ENCODE measurements at places on chromosomes 2 and 18.
A peak's percentile ranks its signal among the peaks of the same experiment; 100 is the strongest.

GRCh38 chr2:118269408-118270051 is 181.3 kb downstream of the INSIG2 start:
- no peak for DNase-seq

GRCh38 chr2:218230882-218231281 is 13.9 kb downstream of the ARPC2 start:
- peak; percentile 97 for DNase-seq

GRCh38 chr18:23885750-23886149 is 128.8 kb upstream of the TTC39C start:
- DNase-seq = peak; percentile 40

DNA sequence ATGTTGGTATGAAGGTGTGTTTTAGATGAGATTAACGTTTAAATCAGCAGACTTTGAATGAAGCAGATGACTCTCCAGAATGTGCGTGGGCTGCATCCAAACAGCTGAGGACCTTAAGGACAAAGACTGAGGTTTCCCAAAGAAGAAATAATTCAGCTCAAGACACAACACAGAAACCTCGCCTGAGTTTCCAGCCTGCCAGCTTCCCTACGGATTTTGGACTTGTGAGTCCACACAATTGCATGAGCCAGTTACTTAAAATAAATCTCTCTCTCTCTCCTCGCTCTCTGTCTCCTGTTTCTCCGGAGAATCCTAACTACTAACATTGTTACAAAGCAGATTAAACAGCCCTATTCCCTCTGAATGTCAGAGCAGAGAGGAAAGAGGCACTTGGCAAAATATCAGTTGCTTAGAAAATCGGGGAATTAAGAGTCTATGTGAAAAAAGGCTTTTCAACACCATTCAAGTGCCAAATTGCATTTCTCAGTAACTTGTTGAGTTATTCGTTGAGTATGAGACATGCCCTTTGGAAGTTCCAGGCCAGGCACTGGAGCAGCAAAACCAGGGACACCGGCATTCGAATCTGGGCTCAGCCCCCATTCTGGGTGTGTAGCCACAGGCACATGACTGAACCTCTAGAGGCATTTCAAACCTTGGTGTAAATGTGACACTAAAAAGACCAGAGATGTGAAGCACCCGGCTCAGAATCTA is 174.6 kb upstream of the PID1 start:
- DNase-seq = no peak

GRCh38 chr18:36295880-36296301 is 1.6 kb upstream of the FHOD3 start:
- no peak for DNase-seq

DNA sequence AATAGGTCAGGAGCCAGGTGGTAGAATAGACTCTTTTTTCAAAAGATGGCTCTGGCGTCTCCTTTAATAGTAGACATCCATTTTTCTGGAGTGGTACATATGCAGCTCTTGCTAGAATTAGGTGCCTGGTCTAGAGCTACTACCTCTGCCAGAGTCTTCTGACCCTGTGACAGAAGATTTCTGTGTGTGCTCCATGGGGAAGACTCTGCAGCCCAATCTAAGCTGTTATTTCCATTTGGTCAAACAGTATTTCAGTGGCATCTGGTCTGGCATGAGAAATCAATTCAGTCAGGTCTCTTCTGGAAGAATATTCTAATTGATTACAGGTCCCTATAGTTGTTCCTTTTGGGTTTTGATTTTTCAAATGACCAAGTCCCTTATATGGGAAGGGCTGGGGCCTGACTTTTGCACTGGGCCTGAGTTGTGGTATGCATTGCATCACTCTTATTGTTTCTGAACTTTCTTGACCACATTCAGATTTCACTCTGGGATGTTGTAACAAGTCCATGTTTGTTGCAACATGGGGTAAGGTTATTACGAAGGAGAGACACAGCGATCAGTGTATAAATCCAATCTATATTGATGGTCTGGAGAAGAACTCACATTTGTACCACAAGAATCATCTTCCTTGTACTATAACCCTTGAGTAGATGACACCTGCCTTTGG is 12.1 kb downstream of the MXD1 start:
- DNase-seq = no peak
